WTC11 (cell line): ENCODE measurements at places on chromosomes 12 and 14.

DNA sequence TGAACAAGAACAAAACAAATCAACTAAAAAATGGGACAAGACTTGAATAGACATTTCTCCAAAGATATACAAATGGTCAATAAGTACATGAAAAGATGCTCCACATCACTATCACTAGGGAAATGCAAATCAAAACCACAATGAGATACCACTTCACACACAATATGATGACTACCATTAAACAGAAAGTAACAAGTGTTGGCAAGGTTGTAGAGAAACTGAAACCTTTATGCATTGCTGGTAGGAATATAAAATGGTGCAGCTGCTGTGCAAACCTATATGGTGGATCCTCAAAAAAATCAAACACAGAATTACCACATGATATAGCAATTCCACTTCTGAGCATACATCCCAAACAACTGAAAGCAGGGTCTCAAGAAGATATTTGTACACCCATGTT is 5.2 kb downstream of the SMAGP start:
- no peak for DNase-seq

- DNase-seq, result peak; percentile 70
Observed at GRCh38 chr12:104049903-104050356, at the start of gene GLT8D2. Gene GLT8D2, minus strand, starts transcription at chr12:104050187. Its CDS starts 30,539 bp downstream, at chr12:104019648.

DNA sequence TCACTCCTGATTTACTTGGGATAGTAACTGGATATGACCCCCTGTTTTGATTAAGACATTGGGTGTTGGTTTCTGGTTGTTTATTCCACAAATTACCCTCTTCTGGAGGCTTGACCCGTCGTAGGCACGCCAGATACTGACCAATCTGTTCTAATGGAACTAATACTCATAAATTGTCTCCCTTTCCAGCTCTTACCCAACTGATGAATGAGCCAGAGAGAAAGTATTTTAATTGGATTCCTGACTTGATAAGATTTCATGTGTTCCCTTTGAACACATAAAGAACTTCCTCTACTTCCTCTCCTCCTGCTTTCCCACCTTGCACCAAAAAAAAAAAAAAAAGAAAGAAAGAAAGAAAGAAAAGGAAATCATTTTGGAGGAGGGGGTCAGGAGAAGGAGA is 340.9 kb downstream of the PCNX1 start:
- DNase-seq, result no peak

- DNase-seq, result peak; percentile 57
Observed at GRCh38 chr12:14723763-14724162, 27.4 kb upstream of the GUCY2C start.

GRCh38 chr12:132617135-132617701 is 1.4 kb upstream of the P2RX2 start:
- DNase-seq, result no peak

DNA sequence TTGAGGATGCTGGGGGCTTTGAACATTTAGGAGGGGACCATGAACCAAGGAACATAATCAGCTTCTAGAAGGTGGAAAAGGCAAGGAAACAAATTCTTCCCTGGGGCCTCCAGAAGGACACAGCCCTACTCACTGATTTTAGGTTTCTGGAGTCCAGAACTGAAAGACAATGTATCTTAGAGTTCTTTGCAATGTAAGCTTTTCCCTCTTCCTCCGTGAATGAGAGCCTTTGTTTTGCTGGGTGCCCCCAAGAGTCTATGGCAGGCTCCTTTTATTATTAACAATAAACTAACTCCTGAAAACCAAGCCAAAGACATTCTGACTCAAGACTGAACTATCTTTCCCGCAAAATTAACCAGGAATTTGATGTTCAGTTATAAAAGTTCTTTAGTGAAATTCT is 204.1 kb downstream of the STXBP6 start:
- no peak for DNase-seq

DNA sequence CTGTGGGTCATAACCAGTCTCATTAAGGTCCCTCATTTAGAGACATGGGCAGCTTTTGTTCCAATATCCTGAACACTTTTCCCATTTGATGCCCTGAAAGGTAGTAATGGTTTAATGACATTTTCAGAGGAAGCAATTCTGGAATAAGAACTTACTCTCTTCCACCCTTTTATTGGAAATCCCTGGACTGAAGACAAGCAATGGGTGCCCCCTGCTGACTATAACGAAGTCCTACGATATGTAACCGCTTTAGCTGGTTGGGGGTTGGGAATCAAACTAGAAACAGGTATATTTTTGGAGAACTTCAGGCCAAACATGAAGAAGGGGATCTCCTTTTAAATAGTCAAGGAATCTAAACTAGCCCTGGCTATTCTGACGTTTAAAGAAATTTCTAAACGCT is 20.5 kb downstream of the SARNP start:
- DNase-seq, result peak; percentile 36

- DNase-seq, result peak; percentile 83
Observed at GRCh38 chr12:130826151-130826801, 12.8 kb downstream of the STX2 start.

DNA sequence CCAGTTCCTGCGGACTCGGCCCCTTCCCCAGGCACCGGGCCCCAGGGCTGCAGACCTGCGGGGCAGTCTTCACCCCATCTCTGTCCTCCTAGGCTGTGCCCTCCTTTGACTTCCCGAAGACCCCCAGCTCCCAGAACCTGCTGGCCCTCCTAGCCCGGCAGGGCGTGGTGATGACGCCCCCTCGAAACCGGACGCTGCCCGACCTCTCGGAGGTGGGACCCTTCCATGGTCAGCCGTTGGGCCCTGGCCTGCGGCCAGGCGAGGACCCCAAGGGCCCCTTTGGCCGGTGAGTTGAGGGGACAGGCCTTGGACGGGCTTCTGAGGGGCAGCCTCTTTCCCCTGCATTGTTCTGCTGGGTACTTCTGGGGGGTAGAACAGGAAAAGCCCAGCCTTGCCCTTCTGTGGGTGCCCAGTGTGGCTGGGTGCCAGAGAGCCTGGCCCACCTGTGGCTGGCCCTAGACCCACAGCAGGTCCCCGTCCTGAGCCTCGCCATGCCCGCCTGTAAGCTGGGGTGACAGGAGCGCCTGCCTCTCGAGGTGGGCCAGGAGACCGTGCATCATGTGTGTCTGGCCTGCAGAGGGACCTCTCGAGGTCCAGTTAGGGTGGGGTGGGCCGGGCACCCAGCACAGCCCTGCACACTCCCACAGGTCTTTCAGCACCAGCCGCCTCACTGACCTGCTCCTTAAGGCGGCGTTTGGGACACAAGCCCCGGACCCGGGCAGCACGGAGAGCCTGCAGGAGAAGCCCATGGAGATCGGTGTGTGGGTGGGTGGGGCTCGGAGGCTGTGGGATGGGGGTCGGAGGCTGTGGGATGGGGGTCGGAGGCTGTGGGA is 12.6 kb upstream of the PUS1 start:
- DNase-seq, result no peak

- DNase-seq, result no peak
Observed at GRCh38 chr12:13342971-13343370, 146.4 kb downstream of the EMP1 start.

GRCh38 chr12:106181401-106182114 is 42.8 kb upstream of the NUAK1 start:
- no peak for DNase-seq

DNA sequence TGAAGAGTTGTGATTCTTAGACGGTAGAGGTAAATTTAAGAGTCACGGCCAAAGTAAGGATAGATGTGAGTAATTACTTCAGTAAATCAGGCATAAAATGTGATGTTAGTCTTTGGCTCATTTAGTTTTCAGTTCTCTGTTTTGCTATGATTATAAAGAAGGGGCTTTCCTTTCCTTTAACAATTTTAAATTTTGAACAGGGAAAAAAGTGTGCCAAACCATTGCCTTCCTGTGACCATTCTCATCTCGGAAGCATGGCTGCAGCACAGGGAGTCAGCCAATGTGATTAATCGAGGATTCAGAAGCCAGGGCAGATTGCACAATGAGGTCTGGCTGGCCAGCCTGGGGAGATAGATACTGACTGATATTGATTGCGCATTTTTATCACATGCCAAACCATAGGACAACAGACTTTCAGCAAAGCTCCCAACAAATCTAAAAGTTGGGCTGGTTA is 480.2 kb upstream of the PRICKLE1 start:
- DNase-seq, result no peak
